RPMI7951 (cell line): ENCODE measurements at places on chromosomes 6 and 20.

GRCh38 chr6:2434912-2435311, 189.5 kb upstream of the GMDS start:
- DNase-seq = no peak

GRCh38 chr6:25150031-25150430, 129.1 kb upstream of the CARMIL1 start:
- no peak for DNase-seq

DNA sequence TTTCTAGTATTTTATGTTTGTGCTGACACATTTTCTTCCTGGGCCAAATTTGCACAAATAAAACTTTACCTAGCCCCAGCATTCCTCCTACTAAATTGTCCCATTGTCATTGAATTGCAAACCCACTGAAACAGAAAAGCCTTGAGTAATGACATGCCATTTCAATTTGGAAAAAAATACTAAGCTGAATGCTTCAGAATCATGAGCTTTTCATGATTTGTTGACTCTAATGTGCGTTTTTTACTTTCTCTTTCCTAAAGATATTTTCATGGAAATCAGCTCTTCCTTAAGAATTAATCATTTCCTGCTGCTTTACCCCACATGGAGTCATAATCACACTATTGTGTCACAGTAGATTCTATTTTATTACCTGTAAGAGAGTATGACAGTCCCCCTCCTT, 47.4 kb downstream of the TRDN start:
- DNase-seq = no peak

DNA sequence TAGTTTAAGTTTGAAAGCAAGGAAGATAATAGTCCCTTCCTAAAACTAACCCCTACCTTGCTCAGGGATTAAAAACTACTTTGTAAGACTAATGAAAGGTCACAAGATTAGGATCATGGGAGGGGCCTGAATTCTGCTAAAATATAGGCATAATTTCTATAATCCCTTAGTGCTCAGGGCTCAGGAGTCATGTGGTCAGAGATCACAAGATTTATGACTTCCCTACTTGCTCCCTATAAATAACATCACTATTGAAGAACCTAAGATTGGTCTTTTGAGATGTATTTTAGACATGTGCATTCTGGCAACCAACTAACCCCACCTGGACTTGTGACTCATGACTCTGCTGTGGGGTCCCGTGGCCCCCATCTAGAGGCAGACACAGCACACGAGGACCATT, 81.1 kb downstream of the STMND1 start:
- no peak for DNase-seq

DNA sequence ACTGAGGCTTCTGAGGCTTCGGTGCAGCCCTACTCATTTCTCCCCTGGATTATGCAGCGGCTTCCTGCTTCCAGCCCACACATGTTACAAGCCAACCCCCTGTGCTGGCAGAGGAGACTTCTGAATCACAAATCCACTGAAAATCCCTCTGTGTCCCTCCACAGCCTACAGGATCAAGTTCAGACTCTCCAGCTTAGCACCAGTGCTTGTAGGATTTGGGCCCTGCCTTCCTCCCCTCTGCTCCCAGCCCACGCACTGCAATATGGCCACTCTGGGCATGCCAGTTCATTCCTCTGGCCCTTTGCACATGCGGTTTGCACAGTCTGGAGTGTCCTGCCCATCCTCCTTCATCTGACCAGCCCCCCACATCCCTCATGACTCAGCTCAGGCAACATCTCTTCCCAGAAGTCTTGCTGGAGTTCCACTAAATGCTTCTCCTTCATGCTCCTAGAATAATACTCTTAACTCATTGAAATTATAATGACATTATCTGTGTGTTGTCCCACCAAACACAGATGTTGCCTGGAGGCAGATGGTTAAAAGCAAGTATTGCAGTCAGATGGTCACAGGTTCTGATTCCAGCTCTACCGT, 15.9 kb upstream of the MDGA1 start:
- peak; percentile 70 for DNase-seq

GRCh38 chr20:10478205-10478604, 43.1 kb downstream of the SLX4IP start:
- no peak for DNase-seq

GRCh38 chr6:115120391-115120790, 777.6 kb upstream of the HS3ST5 start:
- DNase-seq = no peak

- peak; percentile 63 for DNase-seq
These were observed 49.9 kb downstream of the TULP4 start for GRCh38 chr6:158361961-158362669.

- peak; percentile 72 for DNase-seq
These were observed 20.6 kb upstream of the SGK2 start for GRCh38 chr20:43537921-43538877.

DNA sequence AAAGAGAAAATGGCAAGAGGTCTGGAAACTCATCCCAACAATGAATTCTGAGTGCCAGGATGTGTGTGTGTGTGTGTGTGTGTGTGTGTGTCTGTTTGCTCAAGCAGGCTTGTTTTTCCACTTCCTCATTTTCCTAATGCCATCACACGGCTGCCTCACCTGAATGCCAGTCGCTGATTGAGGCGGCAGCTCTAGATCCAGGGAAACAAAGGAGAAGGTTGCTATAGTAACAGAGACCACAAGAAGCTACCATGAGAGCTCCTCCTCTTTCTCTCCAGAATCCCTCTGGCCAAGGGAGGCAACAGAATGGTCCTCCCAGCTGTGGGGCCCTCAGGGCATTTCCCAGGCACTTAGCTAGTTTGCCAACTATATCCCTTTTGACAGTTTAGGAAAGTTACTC, 241.1 kb upstream of the TSHZ2 start:
- DNase-seq = no peak

DNA sequence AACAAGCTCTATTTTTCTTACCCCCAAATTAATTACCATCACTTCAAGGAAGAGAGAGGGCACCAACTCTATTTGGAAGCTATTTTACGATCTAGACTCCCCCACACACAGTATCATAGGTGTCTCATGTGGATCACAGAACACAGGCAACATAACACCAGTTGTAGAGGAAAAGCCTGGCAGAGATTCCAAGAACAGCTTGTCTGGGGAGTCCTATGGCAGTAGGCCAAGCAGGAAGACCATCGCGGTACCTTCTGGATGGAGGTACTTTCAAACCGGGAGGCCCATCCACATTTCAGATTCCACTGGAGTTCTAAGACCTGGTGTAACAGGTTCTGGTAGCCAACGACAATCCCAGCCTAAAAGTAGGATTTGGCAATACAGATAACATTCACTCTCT, 37.6 kb upstream of the SPDEF start:
- DNase-seq = no peak

DNA sequence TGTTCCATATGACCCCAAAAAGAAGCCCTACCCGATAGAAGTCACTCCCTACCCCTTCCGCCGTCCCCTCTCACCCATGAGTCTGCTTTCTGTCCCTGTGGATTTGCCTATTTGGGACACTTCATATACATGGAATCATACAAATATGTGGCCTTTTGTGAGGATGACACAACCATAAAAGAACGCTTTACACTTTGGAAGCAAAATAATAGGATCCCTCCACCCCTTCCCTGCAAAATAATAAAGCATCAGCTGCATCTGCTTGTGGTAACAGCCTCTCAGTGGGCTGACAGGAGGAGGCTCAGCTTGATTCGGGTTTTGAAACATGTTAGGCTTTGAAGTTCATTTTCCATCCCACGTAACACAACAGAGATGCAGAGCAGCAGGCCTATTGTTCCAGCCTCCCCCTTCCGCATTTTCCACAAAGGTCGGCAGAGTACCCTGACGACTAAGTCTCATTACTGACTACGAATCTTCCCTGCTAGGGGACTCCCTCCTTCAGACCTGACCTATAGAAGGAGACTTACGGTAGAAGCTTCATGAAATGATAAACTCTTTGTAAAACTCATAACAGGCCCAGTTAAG, 99.1 kb downstream of the ALDH8A1 start:
- DNase-seq = peak; percentile 40

DNA sequence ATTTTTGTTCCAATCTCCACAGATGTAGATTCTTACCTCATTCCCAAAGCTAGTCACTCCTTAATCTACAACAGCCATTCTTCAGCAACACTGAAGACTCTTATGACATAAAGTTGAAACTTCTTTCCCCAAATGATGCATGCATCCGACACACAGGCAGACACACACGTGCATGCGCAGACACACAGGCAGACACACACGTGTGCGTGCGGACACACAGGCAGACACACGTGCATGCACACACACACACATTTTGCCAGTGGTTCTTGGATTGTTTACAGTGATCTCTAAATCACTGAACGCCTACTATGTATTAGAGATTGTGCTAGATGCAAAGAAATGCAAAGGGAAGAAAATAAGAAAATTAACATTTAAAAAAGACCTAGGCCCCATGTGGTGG, 9.0 kb upstream of the TRPC4AP start:
- no peak for DNase-seq

DNA sequence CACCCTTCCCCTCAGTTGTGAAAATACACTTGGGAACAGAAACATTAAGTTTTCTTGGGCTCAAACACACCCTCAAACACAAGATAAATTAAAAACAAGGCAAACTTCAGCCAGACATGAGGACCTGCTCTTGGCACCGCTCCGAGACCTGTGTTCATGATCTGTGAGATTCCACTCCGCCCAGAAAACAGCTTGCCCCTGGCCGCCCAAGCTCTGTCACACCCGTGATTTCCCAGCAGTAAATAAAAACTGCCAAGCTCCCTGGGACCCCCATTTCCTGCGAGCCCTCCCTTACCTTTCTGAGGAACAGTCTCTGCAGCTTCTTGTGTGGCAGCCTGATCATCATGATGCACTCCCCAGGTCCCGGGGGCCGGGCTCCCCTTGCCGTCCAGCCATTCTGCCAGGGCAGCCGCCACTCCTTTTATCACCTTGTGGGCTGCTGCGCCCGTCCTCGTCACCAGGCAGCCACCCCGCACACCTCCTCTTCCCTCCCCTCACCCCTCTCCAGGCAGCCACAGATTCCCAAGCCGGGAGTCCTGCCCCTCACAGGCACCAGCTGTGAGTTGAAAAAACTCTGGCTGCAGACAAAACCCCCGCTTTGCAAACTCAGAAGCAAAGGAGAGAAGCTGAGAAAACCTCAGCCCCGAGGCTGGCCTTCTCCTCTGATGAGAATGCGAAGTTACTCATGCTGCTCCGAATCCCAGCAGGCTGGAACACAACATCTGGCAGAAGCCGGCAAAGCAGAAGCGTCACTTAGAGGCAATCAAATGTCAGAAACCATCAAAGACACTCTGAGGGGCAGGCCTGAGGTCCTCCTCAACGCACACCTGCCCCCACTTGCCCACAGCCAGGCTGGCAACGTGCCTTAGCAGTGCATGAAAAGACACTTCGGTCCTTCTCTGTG, 130.4 kb upstream of the RPS6KA2 start:
- peak; percentile 29 for DNase-seq

DNA sequence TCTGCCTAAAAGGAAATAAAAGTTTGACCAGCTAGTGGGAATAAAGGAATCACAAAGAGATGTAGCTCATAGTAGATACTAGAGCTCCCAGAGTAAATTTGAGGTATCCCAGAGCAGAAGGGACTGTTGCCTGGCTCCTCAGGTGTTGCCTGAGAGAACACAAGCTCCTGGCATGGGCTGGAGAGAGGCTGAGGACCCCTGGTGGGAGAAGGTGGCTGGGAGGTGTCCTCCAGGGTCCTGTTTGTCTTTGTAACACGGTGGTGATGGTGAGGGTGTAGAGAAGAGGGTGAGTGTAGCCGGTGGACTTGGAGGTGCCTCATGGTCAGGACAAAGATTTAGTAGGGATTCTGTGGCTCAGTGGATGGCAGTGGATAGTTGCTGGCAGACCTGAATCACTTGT, 28.1 kb upstream of the NNAT start:
- no peak for DNase-seq

- peak; percentile 7 for DNase-seq
These were observed 84.0 kb downstream of the TASP1 start for GRCh38 chr20:13554706-13555105.

- DNase-seq = peak; percentile 32
These were observed 651 bp upstream of the BLTP3A start for GRCh38 chr6:34791164-34791700.

DNA sequence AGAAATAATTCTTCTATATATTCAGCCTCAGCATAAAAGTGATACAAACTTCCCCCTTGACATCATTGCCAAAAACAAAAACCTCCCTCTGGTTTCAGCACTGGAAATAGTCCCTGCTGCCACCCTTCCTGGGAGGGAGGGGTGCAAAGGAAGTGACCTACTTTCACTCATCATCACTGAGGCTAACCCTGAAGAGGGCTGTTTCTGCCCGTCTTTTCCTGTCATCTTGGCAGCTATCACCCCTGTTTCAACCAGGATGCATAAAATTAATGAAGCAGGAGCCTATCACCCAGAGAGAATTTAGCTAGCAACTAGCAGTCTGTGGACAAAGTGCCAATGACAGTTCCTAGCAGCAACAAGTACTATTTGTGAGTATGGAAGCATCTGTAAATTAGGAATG, 397.8 kb downstream of the LAMA2 start:
- DNase-seq = no peak

DNA sequence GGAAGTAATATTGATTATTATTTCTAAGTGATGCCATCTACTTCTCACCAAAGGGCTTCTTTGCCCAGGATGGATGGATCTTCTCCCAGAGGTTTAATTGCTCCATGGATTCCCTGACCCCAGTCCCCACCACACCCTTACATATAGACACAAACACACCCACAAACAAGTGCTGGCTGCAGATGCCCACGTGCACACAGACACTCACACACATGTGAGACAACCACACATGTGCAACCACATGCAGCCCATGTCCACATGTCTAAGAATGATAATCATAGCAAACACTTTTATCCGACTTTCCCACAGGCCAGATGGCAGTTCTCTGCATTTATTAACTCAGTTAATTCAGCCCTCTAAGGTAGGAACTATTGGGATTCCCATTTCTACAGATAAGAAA, 44.2 kb downstream of the MAFB start:
- no peak for DNase-seq

GRCh38 chr6:113397236-113397635, 459.9 kb upstream of the MARCKS start:
- DNase-seq = no peak

DNA sequence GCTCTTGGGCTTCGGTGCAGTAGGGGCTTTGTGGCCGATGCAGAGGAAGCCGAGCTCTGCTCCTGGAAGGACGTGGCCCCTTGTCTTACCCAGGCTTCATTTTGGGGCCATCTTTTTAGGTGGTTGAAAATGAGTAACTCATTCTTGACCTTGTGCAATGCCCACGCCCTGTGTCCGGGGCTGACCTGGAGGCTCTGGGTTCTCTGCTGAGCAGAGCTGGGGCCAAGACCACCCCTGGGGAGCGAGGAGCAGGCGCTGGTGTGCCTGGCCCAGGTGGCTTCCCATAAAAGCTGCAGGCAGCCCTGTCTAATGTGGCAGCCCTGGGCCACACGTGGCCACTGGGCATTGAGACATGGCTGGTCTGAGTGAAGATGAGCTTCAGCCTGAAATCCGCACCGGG, 25.7 kb downstream of the NTSR1 start:
- DNase-seq = no peak

- no peak for DNase-seq
These were observed 953.7 kb downstream of the TFAP2A start for GRCh38 chr6:9461188-9461587.

- DNase-seq = no peak
These were observed 1.3 kb upstream of the PTK6 start for GRCh38 chr20:63538204-63539091.

- DNase-seq = no peak
These were observed 169.5 kb upstream of the RIPOR2 start for GRCh38 chr6:25105070-25105925.
